GM12891 (cell line): ENCODE measurements at places on chromosomes 7 and 10.

- no peak for DNase-seq
Measured at GRCh38 chr10:84549368-84550165, 221.2 kb downstream of the CCSER2 start.

- DNase-seq: no peak
Measured at GRCh38 chr10:86391986-86392722, 25.6 kb upstream of the GRID1 start.

DNA sequence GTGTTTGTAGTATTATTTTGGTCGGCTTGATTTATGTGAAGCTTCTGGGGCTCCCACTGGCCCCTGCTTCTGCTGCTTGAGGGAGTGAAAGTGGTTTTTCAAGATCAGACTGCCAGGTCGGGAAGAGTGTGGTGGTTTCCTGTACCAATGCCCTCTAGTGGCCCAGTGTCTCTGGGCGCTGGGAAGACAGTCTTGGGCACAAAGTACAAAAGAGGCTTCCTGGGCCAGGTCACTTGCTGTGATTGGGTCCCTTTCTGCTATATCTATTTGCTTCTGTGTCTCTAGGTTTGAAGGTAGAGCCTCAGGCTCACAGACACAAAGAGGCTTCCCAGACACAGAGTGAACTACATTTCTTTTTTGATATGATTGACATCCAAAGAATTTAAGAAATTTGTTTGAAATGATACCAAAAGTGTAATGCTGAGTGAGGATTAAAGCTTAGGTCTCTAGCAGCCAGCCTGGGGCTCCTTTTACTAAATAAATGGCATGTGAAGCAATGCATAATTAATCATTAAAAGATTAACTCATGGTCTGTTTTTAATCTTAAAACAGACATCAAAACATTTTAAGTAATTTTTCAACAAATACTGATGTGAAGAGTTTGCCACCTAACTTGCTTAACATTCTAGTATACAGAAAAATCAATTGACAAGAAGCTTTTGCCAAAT, 36.3 kb downstream of the ABCB1 start:
- DNase-seq: no peak

DNA sequence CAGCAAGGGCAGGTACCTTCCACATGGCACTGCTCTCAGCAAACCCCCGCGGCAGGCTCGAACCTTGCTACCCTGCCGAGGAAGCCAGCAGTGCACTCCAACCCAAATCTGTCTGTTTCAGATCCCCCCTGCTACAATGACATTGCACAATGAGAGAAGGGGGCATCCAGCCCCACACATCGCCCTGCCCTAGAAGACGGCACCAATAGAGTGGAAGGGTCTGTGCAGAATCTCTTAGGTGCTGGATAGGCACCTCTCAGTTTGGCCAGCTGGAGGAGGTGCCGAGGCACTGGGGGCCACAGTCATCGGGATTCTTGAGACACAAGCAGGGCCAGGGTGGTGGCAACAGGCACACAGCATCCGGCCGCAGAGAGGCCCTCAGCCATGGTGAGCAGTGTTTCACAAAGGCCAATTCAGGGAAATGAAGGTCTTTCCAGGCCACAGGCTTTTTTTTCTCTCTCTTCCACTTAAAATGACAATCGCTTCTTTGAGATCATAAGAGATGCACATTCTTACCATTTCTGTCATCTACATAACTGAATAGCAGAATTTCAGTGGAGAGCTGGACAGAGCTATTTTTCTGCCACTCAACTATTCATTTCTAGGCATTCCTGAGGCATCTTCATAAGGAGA, 281.3 kb downstream of the TNS3 start:
- DNase-seq: no peak

GRCh38 chr10:97319671-97320479, 804 bp downstream of the FRAT1 start:
- DNase-seq: no peak

- no peak for DNase-seq
Measured at GRCh38 chr7:37018954-37019353, 294.7 kb upstream of the AOAH start.
